Activated CD4-positive, CD25-positive, alpha-beta regulatory T cell (primary cell): ENCODE measurements at places on chromosomes 11 and 22.

DNA sequence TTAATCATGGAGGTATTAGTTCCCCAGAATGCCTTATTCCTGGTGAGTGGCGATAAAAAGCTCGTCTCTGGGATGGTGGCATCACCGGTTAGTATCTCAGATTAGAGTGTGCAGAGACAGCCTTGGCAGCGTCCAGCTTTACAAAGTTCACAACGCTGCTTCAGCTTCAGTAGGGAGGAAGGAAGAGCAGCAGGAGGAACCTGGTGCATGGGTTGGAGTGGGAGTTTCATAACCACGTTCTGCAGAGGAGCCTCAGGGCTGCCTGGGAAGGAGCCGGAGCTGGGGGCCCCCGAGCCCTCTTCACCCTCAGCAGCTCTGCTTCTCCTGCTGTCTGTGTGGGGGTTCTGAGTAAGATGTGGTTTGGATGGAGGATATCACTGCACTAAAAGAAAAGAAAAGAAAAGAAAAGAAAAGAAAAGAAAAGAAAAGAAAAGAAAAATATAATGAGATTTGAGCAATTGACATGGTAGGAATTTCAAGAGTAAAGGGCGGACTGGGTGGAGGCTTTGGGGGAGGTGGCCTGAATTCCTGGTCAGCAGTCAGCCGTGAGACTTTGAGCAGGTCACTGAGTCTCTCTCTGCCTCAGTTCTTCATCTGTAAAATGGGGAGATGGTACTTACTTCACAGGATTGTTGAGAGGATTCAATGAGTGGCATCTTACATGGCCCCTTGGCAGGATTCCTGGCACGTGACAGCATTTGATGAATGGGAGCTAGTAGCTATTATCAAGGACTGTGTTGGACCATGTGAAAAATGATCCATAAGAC, 6.5 kb downstream of the ASPHD2 start:
- DNase-seq, result no peak

DNA sequence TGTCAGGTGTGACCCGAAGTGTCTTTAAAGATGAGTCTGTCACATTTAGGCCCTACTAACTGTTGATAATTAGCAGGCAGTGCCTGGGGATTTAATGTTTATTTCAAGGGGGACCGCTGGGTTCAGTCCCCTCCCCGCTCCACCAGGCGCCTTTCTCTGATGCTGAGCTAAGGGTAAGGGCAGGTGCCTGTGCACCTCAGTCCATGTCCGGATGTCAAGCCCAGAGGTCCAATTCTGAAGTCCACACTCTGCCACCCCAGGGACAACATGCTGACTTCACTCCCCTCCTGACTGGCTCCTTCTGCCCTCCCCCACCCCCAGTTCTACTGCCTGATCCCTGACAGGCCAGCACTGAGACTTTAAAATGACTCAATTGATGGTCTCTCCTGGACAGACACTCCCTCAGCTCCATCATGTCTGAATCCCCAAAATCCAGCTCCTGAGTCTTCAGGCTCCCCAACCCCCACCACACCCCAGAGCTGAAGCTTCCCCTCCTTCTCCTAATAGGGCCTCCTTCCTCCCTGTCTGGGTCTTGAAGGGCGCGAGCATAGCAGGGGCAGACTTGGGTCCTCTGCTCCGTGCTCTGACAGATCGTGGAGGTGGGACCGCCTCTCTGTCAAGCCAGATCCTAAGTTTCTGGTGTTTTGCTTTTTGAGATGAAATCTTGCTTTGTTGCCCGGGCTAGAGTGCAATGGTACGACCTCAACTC, 49.8 kb upstream of the ANO1 start:
- no peak for DNase-seq

- DNase-seq, result no peak
These were observed 244.7 kb downstream of the SOX6 start for GRCh38 chr11:16111690-16112089.

DNA sequence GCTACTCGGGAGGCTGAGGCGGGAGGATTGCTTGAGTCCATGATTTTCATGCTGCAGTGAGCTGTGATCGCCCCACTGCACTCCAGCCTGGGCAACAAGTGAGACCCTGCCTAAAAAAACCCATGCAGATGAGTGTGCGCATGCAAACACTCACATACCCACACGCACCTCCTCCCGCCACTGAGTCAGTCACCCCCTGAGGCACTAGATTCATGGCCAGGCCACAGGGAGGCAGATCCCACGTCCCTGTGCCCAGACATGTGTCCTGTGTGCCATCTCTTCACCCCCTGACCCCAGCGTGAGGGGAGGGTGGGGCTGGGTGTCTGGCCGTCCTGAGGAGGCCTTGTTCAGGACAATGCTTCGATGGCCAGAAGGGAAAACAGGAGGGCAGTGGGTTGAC, 15.5 kb downstream of the RELT start:
- DNase-seq, result no peak

DNA sequence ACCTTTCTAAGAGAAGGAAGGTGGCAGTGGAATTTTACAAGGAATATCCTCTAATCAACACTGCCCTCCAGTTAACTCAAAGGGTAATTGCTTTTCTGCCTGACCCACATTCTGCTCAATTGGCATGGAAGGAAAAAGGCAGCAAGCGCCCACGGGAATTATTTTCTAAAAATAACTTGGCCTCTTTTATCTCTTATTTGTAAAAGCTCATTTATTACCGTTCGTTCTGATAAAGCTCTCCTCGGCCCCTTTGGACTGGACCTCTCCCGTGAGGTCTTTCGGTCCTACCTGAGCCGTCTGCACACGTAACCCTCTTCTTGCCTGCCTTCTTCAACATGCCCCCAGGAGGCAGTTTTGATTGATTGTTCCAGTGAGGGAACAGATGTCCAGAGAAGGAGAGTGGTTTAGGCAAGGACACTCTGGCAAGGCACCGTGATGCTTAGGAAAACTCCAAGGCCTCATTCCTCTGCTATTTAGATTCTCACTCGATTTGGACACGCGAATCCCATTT, 53.2 kb upstream of the CRTAM start:
- DNase-seq, result no peak
